GDM1 (cell line): ENCODE measurements at places on chromosomes 1 and 21.

DNA sequence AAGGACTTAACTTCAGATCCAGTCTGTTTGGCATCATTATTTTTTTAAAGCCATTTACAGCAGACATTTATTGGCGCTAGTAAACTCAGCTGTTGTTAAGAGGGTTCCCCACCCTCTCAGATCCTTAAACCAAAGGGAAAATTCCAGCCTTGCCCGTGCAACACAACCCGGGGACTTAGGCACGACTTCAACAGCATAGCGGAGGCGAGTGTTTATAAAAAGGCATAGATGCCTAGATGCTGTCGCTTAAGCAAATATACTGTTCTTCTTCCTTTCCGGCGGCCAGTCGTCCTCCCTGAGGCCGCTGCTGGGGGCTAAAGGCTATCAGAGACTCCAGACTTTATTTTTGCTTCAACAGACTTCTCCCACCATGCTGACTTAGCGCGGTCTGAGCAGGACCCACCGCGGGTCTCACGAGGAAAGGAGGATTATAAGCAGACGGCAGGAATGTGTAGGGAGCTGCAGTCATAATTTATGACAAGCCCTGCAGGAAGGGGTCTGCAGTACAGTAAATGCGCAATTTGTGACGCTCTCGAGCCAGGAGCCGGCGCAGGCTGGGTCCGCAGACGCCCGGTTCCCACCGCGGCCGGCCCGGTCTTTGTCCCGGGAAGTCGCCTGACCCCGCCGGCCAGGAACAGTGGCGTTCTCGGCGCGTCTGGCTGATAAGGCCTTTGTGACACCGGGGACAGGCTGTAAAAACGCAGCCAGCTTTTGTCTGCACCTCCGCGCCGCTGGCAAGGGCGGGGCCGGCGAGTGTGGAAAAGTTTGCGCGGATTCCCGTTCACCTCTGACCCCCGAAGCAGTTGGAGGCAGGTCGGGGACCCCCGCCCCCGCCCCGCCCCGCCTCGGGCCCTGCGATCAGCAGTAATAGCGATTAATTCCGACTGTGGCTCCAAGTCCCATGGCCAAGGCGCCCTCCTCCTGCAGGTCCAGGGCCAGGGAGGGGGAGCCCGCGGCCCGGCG is 61.2 kb upstream of the ARHGEF16 start:
- DNase-seq, result no peak

DNA sequence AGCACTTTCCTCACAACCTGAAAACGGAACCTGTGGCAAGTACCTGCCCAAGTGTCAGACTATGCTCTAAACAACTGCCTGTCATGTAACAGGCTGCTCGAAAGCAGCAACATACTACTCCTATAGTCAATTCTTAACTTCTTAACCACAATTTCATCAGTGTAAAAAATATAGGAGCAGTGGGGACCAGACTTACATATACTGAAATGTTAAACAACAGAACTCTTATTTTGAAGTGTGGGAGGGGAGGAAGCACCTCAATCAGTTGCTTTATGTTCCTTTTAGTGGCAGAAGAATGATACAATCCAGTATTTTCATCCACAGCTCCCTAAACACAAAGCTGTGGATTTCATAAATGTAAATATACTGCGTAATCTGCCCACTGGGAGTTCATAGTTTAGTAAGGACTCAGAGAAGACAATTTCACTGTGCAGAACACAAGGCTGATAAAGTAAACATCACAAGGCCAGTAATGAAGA is 44.2 kb downstream of the WLS start:
- no peak for DNase-seq

- DNase-seq, result peak; percentile 54
These were observed 16.9 kb downstream of the DYRK3 start for GRCh38 chr1:206651958-206652890.

DNA sequence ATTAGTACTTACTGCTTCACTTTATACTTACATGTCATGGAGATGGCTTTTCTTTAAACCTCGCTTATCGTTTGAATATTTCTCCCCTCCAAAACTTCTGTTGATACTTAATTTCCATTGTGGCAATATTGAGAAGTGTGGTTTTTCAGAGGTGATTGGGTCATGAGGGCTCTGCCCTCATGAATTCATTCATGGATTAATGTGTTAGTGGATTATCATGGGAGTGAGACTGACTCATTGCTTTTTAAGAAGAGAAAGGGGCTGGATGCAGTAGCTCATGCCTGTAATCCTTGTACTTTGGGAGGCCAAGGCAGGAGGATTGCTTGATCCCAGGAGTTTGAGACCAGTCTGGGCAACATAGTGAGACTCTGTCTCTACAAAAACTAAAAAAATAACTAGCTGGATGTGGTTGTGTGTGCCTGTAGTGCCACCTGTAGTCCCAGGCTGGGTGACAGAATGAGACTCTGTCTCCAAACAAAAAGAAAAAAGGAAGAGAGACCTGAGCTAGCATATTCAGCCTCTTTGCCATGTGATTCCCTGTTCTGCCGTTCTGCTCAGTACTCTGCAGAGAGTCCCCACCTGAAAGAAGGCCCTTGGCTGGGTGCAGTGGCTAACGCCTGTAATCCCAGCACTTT is 30.2 kb downstream of the RABGAP1L start:
- DNase-seq, result no peak

DNA sequence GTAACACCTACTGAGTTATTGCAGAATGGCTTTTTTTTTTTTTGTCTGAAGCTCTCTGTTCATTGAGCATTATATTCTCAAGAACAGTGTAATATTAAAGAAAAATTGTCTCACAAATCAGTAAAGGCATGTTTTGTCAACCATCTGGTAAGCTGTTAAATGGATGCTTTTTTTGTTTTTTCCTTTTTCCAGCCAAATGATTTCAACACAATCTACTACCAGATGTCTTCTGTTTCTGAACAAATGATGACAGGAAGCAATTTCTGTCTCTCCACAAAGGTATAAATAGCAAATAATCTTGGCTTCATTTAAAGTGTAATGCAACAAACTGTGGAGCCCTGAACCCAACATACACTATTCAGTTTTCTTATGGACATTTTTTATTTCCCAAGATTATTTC is 78.6 kb upstream of the RGS2 start:
- no peak for DNase-seq

DNA sequence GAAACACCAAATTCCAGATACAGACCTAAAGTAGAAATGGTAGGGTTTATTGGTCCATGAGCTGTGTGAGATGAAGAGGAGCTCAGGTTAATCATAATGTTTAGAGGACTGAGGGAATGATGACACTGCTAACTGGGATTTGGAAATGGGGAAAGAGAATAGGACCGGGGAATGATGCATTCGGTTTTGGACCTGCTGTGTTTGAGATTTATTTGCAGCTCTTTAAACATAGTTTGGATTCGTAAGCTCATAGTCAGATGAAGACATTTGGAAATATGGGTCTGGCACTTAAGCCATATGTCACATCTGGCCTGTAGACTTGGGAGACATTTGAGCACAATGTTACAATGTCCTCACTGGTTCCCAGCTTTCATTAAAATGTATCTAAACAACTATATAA is 127.9 kb upstream of the DUSP10 start:
- no peak for DNase-seq

DNA sequence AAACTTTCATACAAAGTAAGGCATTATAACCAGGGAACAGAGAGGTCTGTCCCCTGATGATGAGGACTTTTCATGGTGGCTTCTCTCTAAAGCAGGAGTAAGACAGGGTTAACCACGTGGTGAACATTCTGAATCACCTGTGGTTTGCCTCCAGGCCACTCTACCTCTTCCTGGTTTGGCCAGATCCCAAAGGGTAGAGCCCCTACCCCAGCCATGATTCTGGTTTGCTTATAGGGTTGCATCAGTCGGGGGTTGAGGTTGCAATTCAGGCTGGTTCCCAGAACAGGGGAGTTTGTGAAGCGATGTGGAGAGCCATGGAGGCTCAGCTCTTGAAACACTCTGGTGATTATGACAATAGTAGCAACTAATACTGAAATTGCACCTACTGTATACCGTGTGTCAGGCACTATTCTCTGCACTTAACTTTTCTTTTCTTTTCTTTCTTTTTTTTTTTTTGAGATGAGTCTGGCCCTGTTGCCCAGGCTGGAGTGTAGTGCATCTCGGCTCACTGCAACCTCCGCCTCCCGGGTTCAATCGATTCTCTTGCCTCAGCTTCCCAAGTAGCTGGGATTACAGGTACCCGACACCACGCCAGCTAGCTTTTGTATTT is 8.3 kb downstream of the CNR2 start:
- no peak for DNase-seq

DNA sequence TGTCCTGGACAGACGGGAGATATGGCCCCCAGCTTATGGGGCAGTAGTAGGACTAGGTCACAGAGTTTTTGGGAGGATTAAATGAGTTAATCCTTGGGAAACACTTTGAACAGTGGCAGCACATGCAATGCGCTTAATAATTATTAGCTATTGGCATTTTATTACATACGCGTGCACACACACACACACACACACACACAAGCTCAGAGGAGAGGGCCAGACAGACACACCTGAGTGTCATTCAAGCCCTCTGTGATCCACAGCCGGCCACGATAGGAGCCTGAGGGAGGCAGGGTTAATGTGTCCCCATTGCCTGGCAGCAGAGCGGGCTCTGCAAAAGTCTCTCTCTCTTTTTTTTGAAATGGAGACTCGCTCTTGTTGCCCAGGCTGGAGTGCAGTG is 37.9 kb downstream of the EPHA2 start:
- DNase-seq, result no peak

DNA sequence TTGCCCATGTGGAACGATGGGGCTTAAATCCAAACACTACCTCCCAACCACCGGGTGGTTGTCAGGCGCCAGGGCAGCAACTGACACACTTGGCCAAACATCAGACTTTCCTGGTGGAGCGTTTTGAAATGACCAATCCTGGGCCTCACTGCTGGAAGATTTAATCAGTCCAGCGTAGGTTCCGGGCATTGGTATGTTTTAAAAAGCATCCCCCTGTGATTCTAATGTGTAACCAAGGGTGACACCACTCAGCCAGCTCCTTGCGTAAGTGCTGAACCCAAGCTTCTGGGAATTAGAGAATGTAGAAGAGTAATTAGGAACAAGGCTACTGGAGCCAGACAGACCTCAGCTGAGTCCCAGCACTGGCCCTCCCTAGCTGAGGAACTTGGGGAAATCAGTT is 44.8 kb upstream of the KAZN start:
- no peak for DNase-seq
